ENCODE measurements at places on chromosomes 12 and 14.

- peak; percentile 62 for DNase-seq
Observed at GRCh38 chr14:91349481-91350074, 68.0 kb downstream of the CCDC88C start.

- DNase-seq: no peak
Observed at GRCh38 chr12:22458298-22458937, 85.9 kb downstream of the C2CD5 start.

GRCh38 chr12:45666816-45667215, 62.7 kb upstream of the ARID2 start:
- no peak for DNase-seq

- DNase-seq: no peak
Observed at GRCh38 chr12:18564306-18564705, 173.5 kb downstream of the PLCZ1 start.

DNA sequence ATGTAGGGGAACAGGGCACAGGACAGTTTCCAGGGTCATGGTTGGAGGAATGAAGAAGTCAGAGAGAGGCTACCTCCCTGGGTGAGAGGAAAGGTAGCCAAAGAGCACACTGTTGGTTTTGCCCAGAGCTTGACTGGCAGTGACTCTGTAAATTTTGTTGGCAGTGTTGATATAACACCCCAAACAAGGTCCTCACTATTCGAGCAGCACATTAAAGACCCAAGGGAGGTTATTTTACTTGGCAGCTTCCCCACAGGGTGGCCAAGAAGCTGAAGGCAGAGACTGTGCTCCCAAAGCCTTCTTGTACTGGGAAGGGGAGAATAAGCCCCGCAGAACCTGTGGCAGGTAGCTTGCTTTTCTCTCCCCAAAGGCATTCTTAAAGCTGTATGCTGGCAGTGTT, 40.6 kb downstream of the WSCD2 start:
- no peak for DNase-seq

- peak; percentile 66 for DNase-seq
Observed at GRCh38 chr12:93243689-93244513, 133.8 kb upstream of the NUDT4 start.

DNA sequence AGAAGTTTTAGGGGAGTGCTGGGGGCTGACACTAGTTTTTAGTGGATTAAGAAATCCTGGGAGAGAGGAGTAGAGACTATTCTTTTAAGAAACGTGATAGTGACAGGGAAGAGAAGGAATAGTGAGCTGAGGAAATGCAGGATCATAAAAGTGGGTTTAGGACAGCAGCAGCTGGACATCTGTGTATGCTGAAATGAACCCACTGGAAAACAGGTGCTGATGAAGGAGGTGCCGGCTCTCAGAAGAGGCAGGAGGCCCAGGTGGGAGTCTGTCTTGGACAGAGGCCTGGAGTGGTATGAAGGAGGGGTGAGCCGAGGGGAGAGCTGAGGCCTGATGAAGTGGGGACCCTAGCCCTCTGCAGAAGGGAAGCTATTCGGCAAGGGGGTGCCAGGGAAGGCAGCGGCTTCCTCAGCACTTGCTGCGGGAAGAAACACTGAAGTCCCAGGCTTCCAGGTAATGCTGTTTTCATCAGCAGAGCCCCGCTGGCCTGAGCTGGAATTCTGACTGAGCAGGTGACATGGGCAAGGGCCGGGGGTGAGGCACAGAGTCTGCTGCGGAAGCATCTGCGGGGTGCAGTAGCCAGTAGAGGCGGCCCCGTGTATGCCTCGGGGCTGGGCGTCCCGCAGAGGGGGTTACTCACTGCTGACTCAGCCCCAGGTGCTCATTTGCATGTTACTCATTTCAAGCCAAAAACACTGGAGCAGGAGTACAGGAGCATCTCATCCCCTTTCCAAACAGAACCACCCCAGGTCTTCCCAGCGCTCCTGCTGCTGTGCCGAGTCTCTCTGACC, 89.7 kb downstream of the TMCC3 start:
- peak; percentile 93 for DNase-seq

- DNase-seq: no peak
Observed at GRCh38 chr14:21309238-21309636, 29.4 kb downstream of the RPGRIP1 start.

DNA sequence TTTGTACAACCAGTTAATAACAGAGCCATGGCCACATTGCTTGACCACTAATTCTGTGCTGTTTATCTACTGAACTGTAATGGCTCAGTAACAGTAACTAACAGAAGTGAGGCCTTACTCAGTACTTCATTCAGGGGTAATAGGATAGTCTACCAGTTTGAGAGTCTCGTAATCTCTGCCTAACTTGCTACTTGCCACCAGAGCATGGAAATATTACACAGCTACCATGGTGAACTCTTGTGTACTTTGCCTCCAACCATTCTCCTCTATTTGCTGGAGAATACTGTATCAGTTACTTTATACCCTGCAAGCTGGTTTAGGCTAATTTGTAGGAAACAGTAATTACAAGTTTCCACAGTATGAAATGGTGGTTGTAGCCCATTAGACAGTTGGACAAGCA, 10.6 kb downstream of the SCFD1 start:
- DNase-seq: no peak

- DNase-seq: no peak
Observed at GRCh38 chr12:40107803-40108620, 2.1 kb upstream of the SLC2A13 start.

DNA sequence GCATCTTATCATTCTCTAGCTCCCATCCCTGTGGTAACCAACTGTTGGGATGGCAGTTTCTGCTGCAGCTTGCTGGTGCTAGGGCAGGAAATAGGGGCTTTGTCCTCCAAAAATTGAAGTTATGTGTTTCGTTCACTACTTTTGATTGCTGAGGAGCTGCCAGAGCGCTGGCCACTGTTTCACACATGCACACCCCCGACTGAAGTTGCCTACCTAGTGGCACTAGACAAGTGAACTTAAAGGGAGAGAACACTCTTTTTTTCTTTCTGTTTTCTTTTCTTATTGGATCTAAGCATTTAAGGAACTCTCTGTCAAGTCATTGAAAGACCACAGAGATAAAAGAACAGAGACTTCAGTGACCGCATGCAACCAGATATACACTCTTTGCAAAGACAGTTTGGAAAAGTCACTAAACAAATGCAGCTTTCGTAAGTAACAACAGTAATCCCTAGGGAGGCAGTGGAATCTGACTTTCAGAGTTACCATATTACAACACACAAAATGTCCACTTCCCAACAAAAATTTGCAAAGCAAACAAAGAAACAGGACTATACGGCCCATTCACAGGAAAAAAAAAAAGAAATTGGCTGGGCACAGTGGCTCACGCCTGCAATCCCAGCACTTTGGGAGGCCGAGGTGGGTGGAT, 12.0 kb downstream of the TFCP2 start:
- no peak for DNase-seq

DNA sequence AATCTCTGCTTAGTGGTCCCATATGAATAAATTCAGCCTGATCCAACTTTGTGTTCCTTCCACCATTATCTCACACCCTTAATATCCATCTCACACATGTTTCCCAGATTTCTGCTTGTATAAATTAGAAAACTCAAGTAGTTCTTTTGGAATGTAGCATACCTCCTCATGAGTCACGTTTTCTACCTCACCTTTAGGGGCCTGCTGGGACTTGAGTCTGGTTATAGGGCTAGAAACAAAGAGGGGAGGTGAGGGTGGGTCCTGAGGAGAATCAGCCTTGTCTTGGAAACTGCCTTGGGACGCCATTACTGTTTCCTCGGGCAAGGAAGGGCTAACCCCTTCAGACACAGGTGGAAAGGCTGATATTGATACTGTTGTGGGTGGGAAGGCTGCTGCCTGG, 51.1 kb downstream of the EMP1 start:
- no peak for DNase-seq

DNA sequence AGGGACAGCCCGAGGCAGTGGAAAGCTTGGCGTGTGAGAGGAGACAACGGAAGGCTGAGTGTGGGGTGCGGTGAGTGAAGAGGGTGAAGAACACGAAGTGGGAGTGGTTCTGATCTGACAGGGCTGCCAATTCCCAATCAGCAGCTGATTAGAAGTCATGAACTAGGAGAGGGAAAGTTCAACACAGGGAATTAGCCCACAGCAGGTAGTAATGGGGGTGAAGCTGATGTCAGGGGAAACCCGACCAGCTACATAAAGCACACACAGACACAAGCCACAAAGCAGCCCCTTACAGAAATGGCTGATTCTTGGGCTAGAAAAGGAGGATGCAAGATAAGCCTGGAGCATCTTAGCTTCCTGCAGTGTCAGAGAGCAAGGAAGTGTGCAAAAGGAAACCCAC, 47.5 kb upstream of the TCL1A start:
- no peak for DNase-seq

DNA sequence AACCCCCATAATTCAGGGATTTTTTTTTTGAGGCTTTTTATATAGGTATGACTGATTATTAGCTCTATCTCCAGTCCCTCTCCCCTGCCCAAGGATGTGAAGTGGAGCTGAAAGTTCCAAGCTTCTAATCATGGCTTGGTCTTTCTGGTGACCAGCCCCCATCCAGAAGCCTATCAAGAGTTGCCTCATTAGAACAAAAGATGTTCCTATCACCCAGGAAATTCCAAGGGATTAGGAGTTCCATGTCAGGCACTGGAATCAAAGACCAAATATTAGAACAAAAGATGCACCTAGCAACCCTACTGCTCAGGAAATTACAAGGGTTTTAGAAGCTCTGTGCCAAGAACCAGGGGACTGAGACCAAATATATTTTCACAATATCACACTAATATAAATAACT, 29.9 kb downstream of the LRP6 start:
- DNase-seq: no peak

- DNase-seq: no peak
Observed at GRCh38 chr12:85642808-85643207, 193.4 kb downstream of the RASSF9 start.

DNA sequence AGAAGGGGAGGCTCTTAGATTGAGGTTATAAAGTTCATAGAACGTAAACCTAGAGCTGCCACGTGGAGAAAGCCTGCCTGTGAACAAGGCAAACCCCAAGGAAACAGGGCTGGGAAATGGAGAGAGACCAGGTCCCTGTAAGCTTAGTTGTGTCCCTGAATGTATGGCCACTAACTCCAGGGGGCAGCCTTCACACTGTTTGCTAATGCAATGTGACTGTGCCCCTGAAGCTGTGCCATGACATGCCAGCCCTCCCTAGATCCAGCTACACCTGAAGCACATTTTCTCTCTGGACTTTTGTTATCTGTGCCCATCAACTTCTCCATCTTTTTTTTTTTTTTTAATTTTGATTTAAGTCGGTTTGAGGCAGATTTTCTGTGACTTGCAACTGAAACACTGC, 60.6 kb upstream of the TMCC3 start:
- peak; percentile 27 for DNase-seq
